ENCODE measurements at places on chromosomes 16 and 17.

DNA sequence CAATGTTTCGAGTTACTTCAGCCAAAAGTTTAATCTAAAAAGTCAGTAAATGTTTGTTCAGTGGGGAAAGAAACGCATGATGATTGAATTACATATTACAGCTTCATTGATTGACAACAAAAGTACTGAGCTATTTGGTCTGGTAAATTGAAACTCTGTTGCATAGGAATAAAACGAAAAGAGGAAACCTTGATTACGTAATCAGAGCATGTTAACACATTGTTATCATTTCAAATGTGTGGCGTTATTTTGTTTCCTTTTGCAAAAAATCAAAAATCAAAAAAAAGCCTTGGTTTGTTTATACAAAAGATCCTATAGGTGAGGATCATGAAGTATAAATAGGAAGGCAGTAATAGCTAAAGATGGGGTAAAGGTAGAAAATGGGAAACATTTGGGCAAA is 19.5 kb upstream of the CA10 start:
- DNase-seq, result no peak

DNA sequence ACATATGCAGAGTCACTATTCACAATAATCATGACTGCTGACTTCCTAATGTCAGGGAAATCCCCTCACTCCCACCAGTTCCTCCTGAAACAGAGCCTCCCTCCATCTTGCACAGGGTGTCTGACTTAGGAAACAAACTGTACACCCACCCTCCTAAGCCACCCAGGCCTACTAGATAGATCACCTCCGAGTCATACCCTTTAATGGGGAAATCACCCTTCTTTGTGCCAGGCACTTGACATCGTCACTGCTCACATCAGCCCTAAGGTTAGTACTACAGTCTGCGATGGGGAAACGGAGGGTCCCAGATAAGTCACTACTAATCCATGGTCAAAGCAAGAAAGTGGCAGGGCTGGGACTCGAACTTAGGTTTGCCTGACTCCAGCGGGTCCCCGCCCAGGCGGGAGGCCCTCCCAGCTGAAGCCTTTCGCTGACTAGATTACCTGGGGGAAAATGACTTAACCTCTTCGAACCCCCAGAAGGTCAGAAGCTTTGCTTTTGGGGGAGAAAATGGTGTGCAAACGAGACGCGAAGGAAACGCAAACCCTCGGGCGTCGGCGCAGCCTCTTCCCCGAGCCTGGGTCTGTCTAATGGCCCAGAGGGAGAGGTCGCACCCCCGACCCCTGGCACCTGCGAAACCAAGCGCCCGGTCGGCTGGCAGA is 3.4 kb upstream of the MLLT6 start:
- no peak for DNase-seq

GRCh38 chr17:43753493-43754129 is 5.0 kb downstream of the SOST start:
- no peak for DNase-seq

DNA sequence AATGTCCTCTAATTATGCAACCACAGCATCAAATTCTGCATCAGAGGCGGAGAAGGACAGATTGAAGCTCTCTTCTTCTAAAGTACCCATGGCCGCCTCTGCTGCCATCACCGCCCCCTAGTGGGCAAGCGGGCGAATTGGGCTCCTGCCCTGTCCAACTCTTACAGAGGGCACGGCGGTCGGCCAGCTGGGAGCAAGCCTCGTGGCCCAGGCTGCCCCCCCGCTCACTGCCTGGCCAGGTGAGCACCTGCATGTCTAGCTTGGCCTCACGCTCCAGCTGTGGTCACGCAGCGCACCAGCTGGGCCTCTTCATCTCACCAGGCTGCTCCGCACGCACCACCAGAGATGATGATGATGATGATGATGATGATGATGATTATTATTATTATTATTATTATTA is 146.1 kb upstream of the TOM1L1 start:
- DNase-seq, result no peak

DNA sequence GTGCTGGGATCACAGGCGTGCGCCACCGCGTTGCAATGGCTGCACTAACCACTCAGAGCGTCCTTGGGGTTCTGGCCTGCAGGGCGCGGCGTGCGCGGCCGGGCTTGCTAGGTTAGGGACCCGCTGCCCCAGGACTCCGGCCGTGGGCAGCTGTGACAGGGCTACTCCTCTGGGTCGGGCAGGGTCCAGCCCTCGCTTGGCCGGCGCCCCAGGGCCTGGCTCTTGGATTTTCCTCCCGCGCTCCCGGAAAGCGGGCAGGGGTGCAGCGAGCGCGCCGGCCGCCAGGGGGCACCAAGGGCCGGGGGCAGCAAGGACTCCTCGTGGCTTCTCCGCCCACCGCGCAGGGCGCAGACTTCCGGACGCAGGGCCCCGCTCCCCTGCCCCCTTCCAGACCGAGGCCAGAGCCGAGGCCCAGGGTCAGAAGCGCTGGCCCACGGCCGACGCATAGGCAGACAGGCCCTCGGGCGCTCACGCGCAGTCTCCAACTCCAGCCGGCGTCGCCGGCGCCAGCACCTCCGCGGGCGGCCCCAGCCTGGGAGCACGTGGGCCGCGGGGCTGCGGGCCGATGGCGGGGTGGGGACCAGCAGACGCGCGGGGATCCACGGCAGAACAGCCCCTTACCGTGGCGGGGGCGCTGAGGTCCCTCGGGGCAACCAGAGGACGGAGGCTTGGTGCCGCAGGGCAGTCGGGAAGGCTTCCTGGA is 355 bp downstream of the TLE7 start:
- DNase-seq, result no peak

DNA sequence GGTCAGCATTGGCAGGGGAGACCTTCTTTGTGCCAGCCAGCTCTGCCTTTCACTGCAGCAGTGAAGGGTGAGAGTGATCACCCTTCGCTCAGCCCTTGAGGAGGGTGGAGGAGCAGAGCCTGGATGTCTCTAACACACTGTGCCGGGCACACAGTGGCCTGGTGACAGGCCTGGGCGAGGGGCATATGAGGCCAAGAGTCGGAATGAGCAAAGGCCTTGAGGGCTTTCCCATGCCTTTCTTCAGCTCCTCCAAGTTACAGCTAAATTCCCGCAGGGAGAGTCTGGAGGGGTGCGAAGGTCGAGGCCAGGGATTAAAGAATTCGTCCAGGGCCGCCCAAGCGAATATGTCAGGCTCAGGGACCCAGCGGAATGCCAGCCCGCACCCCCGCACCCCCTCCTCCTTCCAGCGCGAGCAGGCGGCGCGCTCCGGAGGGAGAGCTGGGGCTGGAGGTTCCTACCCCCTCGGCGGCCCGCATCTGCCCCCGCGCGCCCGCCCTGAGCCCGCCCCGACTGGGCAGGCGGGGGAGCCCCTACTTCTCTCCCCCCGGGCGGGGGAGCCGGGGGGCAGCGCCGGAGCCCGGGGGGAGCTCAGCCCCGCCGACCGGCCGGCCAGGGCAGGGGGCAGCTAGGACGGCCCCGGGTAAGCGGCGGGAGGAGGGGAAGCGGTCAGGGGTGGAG is at the start of gene RASL10B:
TSS of gene RASL10B (plus strand) at position 401 of the 678 bp plus-strand sequence. CDS start 3,546 bp downstream, outside the sequence.
- peak; percentile 35 for DNase-seq

DNA sequence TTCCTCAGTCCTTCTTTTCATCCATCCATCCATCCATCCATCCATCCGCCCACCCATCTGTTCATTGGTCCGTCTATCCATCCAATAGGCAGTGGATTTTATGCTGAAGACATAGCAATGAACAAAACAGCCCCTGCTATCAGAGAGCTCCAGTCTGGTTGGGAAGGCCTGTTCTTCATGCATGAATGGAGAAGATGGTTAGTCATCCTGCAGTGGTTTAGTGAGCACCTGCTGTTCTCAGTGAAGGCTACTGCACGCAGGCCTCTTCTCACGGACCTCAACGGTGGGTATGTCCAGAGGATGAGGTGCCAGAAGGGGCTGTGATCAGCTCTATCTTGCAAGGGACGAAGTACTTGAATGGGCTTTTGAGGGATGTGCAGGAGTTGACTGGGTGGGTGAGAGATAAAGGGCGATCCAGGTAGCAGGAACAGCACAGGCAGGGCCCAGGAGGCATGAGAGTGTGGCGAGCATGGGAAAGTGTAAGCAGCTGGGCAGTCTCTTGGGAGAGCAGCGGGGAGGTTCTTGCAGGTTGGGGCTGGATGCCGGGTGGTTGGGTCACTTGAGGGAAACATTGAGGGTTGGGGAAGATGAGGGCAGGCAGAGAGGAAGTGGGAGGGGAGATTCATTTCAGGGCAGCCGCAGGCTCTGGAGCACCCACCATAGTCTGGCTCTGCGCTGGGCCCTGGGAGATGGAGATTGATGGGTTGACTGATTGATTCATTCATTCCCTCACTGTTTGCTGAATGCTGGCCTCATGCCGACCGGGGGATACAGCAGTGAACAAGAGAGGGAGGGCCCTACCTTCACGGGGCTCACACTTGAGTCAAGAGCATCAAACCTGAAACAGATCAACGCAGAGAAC is 115.0 kb upstream of the CIBAR2 start:
- DNase-seq, result peak; percentile 57

DNA sequence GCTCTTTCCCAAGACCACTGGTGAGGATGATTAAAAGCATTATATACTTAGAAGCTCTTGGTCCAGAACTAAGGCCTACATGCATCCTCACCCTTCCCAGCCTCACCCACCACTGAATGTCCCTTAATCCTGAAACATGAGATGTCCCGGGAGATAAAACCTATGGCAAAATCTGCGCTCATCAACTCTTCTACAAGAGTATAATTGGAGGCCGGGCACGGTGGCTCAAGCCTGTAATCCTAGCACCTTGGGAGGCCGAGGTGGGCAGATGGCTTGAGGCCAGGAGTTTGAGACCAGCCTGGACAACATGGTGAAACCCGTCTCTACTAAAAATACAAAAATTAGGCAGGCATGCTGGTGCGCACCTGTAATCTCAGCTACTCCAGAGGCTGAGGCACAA is 13.3 kb downstream of the ACACA start:
- no peak for DNase-seq

GRCh38 chr17:50544516-50544915 is 2.5 kb upstream of the SPATA20 start:
- no peak for DNase-seq

DNA sequence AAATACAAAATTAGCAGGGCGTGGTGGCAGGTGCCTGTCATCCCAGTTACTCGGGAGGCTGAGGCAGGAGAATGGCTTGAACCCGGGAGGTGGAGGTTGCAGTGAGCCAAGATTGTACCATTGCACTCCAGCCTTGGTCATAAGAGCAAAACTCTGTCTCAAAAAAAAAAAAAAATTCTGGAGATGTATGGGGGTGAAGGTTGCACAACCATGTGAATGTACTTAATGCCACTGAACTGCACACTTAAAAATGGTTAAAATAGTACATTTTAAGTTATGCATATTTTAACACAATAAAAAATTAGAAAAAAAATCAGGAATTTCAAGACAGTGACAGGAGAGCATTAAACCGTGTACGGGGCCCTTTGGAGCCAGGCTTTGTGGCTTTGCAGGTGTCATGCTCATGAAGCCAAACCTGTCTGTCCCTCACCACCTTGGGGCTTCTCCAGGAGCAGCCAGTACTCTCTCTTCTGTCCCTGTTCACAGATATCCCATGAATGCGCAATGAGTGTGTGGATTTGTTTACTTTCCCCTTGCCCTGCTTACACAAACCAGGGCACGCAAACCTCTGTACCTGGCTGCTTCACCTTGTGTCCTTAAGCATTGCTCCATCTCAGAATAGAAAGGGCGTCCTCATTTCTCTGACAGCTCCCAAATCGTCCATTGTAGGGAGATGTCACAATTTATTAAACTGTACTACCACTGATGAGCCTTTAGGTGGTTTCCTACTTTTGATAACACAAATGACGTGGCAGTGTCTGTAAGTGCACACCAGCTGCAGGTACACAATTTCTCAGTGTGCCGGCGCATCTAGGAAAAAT is 58.2 kb upstream of the CBX4 start:
- DNase-seq, result no peak

DNA sequence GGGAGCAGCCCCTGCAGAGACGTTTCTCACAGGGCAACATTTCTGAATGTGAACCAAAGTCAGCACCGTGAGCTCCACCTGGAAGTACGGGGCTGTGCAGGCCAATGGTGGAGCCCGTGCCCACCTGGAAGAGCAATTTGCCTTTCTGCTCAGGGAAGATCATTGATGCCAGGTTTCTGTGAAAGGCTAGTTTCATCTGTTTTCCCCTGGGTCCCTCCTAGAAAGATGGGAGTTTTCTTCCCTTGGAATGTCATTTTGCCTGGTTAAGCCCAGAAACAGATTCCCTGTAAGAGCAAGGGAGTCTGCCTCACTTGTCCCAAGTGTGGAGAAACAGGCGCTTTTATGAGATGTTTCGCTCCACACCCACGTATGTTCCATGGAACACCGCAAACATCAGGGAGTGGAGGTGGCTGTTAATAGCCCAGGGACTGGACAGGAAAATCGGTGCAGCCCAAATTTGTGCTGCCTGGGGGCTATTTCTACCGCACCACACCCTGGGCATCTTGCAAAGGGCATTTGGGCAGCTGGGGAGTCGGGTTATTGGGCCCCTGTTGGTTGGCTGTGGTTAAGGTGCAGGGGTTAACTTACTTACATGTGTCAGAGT is 2.6 kb downstream of the SLC6A4 start:
- no peak for DNase-seq

GRCh38 chr16:81583893-81584631 is 139.5 kb downstream of the CMIP start:
- DNase-seq, result no peak

GRCh38 chr17:81222906-81223761 is at the start of gene CEP131:
Gene CEP131, minus strand, starts transcription at chr17:81222965. Its CDS starts 2,909 bp downstream, at chr17:81220056.
- DNase-seq, result peak; percentile 92

GRCh38 chr17:61833536-61834193 is 29.7 kb downstream of the BRIP1 start:
- peak; percentile 71 for DNase-seq

- no peak for DNase-seq
These were observed 5.8 kb upstream of the UNK start for GRCh38 chr17:75778861-75779249.

DNA sequence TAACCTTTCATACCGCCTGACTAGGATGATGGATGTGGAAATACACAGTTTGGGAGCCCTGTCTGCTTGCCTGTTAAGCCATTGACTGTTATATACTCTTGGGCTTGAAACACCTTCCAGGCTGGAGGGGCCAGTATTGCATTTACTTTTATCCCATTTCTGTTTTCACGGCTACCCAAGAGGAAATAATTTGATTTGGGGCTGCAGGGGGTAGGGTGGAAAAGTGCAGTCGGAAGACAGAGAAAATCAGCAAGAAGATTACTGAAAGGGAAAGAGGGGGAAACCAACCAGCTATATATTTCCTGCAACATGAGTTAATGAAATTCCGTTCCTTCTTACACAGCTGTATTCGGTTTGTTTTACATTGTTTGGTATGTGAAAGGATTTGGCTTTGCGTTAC is 202.5 kb downstream of the CDH13 start:
- DNase-seq, result no peak

Measured in kidney glomerular epithelial cell (primary cell).